Brain (organoid and tissue), 16 donors: ENCODE measurements at places on chromosomes 1 and 21.

DNA sequence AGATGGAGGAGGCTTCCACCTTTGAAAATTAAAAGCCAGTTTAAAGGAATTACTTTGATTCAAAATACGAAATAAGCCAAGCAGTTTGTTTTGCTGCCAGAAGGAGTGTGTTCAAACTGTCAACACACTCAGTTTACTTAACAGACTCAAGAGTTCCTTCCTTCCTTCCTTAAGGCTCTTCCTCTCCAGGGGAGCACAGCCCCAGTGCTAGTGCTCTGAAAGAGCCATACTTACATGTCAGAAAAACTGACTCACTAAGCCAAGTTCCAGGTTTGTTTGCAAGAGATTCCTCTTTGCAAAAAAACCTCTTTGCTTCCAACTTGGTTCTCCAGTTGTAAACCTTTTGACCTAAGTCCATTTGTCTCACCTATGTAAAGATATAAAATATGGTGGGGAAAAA, 14.3 kb downstream of the SETD4 start:
- no peak for DNase-seq

DNA sequence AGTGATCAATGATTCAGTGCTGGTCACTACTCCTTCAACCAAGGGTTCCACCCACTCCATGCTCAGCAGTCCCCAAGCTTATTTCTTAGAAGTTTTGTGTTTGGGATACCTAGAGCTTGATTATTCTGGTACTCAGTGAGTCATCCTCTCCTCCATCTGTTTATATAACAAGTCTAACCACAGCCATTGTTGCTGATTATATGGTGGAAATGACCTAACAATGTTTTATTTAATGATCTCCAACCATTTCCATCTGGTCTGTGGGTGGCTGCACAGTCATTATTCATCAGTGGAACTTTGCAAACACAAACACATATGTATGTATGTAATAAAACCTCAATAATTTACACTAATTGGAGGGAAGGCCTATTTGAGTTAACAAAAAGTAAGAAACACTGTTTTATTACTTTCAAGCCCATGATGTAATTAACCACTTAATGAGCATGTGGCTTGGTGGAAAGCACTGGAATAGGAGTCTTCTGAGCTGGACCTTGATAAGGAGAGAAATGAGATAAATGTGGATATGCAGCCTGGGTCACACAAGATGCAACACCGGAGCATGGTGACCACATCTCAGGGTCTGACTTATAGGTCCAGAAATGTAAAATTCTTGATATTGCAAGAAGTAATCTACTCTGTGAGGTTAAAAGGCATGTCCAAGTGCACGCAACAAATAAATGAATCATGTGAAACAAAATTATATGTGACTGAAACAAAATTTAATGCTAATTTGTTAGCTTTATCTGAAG, 99.0 kb upstream of the WLS start:
- no peak for DNase-seq

GRCh38 chr1:228007049-228007800, 427 bp downstream of the WNT3A start:
- DNase-seq = no peak

DNA sequence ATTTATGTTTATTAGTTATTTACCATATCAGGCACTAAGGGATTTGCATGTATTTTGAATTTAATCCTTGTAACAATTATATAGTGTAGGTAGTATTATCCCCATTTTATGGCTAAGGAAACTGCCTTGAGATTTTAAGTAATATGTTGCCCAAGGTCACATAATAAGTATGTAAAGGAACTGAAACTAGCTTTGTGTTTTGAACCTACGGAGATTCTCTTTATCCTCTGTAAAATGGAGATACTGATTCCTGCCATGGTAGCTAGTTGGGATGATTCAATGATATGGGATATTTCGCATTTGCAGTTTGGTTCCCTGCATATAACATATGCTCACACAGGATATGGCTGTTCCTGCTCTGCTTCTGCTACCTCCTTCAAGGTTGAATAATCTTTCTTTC, 144.3 kb downstream of the ST6GALNAC3 start:
- no peak for DNase-seq

DNA sequence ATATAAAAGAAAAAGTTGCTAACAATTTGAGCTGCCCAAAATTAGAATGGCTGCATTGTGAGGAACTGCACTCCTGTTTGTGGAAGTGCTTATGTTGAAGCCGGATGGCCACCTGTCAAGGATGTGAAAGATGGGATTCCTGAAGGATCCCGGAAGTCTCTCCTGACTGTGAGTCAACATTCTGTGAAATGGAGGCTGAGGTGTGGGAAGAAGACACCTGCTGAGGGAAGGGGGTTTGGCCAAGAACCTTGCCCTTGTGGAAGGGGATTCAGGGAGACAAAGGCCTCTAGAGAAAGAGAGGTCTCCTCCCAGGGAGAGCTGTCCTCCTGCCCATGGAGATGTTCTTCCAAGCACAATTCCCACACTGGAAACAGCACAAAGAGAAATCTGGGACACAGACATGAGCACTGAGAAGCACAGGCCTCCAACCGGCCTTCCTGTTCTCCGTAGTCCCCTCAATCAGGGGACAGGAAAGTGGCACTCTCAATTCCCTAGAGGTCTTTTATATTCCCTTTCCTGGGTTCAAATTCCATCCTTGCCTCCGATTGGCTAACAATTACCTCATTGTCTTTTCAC, 70.5 kb downstream of the CD2 start:
- no peak for DNase-seq

GRCh38 chr1:145859491-145860023, 676 bp upstream of the PIAS3 start:
- DNase-seq = peak; percentile 75

DNA sequence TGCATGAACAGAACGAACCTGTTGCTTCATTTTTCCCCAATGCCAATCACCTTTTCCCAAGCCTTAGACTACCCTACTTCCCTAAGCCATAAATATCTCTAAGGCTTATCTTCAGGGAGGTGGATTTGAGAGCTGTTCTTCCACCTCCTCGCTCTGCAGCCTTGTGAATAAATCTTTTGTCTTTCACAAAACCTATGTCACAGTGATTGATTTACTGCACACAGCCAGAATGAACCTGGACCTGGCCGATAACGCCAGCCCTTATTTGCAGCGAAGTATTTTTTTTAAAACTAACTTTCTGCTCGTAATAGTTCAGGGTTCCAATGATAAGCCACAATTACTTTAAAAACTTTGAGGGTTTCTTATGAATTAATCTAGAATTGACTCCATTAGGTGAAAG, 632.6 kb downstream of the PTPRU start:
- no peak for DNase-seq

- no peak for DNase-seq
These were observed 2.7 kb upstream of the KCNJ9 start for GRCh38 chr1:160078512-160079195.

GRCh38 chr1:229430761-229431283, 3.1 kb downstream of the ACTA1 start:
- peak; percentile 31 for DNase-seq

DNA sequence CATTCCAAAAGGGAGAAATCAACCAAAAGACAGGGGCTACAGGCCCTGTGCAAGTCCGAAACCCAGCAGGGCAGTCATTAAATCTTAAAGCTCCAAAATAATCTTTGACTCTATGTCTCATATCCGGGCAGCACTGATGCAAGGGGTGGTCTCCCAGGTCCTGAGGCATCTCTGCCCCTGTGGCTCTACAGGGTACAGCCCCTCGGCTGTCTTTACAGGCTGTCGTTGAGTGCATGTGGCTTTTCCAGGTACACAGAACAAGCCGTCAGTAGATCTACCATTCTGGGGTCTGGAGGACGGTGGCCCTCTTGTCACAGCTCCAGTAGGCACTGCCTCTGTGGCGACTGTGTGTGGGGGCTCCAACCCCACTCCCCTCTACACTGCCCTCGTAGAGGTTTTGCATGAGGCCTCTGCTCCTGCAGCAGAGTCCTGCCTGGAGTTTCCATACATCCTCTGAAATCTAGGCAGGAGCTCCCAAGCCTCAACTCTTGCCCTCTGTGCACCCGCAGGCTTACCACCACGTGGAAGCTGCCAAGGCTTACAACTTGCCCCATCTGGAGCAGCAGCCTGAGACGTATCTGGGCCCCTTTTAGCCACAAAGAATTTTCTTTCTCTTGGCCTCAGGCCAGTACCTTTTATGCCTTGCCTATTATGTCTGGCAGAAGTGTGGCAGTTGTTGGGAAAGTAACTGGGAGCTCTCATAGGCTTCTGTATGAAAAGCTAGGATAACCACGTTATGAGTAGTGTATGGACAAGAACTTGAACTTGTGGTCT, 52.5 kb downstream of the POU2F1 start:
- DNase-seq = peak; percentile 74
